ENCODE measurements at places on chromosomes 1 and 21.

DNA sequence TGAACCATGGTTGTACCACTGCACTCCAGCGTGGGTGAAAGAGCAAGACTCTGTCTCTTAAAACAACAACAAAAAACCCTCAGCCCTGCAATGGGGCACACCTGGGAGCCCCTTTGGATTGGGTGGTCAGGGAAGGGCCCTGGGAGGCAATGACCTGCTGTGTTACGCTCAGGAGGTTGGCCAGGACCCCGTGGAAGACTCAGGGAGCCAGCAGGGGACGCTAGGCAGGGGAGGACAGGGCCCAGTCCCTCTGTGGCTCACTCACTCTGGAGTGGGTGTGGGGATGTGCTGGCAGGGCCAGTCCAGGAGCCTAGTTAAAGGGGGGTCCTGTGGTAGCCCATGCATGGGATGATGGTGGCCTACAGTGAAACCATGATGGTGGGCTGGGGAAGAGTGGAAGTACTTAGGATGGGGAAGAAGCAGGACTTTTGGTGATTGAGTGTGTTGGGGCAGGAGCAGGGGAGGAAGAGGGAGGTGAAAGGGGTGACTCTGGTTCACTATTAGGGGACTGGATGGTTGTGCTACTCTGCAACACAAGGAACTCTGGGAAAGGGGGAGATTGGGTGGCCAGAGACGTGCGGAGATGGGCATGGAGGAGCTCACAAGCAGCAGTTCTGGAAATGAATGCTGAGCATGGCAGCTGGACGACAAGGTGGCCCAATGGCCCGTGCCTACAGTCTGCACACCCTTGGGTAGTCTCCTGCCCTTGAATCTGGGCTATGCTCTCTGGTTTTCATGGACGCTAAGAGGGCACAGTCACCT, 56.3 kb upstream of the FAM20B start:
- no peak for DNase-seq

DNA sequence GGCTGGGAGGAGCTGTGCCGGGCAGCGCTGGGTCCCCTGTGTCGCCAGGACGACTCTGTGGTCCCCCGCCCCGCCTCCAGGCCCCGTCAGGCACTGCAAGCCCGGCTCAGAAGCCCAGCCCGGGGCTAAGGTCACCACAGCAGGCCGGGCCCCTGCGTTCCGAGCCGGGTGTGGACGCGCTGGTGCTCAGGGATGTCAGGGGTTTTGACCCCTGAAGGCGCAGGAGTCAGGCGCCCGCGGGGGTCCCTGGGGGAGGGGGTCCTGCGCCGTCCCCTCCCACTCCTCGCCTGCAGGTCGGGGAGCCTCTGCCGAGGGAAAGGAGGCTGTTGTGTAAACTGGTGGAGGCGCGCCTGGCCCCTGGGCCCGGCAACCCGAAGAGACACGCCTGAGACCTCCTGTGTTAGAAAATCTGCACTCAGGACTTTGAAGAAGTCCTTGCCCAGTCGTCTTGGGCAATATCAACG, 23.7 kb upstream of the TMEM54 start:
- DNase-seq: no peak

DNA sequence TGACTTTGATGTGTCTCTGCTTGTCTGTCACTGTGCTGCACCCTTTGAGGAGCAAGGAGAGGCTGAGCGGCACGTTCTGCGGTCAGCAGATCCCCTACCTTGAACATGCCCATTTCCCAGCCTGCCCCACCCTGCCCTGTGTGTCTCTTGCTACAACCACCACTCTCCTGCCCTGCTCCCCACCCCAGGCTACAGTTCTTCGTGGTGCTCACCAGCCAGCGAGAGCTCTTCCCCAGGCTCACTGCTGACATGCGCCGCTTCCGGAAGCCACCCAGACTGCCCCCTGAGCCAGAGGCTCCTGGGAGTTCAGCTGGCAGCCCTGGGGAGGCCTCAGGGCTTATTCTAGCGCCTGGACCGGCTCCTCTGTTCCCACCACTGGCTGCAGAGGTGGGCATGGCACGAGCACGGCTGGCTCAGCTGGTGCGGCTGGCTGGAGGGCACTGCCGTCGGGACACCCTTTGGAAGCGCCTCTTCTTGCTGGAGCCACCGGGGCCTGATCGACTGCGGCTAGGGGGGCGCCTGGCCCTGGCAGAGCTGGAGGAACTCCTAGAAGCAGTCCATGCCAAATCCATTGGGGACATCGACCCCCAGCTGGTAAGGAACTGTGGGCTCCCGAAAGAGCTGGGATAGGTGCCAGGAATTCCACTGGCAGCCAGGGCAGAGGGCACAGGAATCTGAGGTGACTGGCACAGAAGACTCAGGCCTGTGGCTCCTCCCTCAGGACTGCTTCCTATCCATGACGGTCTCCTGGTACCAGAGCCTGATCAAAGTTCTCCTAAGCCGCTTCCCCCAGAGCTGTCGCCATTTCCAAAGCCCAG, 5.6 kb downstream of the HYI start:
- DNase-seq: no peak

GRCh38 chr1:21593231-21593630, 75.9 kb downstream of the RAP1GAP start:
- DNase-seq: no peak

DNA sequence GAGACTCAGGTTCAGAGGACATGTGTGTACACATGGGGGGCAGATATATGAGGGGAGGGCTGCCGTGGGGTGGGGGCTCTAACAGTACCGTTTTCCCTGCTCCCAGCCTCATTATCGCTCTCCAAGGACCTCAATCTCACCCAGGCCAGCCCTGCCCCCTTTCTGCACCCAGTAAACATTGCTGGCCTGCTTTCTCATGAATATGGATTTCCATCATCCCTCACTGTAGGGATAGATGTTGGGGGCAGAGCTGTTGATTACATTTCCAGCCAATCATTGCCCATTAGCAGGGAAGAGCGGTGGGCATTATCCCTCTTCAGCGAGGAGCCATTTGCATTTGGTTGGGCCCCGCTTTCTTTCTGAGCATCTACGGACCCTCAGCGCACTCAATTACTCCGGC, 273.8 kb downstream of the RPS6KC1 start:
- DNase-seq: no peak

GRCh38 chr1:197595304-197595904, 179.9 kb downstream of the DENND1B start:
- no peak for DNase-seq

DNA sequence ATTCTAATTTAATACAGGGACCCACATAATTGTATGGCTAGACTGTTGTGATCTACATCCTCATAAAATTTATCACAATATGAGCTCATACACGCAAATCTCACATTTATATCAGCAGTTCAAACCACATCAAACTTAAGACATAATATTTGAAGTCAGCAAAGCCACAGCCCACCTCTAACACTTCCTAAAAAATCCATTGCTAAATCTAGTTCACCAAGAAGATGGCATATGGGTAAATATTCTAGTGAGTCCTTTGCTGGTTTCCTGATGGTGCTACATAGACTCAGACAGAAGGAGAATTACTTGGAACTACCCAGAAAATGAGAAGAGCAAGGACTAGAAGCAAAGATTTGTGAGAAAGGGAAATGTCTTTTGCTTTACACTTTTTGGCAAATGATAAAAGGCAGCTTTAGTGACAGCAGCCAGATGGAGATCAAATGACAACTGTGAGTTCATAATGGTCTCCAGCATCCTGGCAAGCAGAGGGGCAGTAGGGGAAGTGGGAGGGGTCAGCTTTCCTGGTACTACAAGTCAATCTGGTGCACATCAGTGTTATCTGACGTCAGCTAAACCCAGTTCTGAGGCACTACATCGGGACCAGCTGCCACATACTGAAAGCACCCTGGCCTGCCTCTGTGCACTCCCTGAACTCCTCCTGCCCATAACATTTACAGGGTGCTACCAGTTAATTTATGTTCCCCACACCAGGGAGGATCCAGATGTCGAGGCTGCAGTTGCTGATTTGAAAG, 10.6 kb upstream of the GADD45A start:
- no peak for DNase-seq

- peak; percentile 33 for DNase-seq
Observed at GRCh38 chr1:35544976-35545375, 12.2 kb downstream of the KIAA0319L start.

- DNase-seq: no peak
Observed at GRCh38 chr1:177884479-177885021, 85.3 kb downstream of the SEC16B start.

GRCh38 chr1:75614399-75614756, 3.5 kb upstream of the SLC44A5 start:
- DNase-seq: no peak

- DNase-seq: no peak
Observed at GRCh38 chr1:160101717-160102522, 3.5 kb upstream of the IGSF8 start.

DNA sequence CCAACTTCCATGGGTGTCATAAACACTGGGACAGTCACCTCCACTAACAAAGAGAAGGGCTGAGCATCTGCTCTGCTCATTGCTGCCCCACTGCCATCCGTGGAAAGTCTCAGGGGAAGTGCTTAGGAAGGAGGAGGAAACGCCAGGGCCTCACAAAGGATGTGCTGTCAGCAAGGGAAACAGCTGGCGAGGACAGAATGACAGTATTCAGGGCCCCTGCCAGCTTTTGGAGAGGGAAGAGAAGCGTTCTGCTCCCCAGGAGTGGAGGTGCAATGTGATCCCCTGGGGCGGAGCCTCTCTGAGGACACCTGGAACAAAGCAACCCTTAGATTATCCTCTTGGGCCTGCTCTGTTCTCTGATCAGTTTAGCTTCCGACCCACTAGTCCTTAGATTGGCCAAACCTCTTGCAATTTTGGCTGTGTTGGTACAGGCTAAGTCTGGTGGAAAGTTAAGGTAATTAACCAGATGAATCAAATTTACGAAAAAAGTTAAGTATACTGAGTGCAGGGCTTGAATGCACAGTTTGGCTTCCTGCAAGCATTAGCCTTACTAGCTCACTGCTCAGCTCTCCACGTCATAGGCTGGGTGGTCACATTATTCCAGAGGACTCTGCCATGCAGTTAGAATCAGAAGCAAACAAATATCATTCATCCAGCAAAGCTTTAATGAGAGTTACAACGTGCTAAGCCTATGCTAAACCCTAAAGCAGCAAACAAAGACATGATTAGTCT, 170.2 kb upstream of the NFIA start:
- DNase-seq: no peak

DNA sequence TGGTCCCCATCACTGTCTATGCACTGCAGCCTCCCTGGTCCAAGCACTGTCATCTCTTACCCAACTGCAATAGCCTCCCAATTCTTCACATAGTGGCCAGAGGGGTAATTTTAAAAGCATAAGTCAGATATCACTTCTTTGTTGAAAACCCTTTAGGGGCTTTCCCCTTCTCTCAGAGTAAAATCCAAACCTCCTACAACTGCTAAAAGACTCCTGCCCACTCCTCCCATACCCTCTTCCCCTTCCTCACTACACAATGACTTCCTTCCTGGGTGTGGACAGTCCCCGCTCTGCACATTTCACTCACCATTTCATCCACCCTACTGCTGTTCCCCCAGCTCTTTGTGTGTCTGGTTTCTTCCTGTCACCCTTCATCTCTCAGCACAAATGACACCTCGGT, 8.3 kb downstream of the MCOLN2 start:
- DNase-seq: no peak

DNA sequence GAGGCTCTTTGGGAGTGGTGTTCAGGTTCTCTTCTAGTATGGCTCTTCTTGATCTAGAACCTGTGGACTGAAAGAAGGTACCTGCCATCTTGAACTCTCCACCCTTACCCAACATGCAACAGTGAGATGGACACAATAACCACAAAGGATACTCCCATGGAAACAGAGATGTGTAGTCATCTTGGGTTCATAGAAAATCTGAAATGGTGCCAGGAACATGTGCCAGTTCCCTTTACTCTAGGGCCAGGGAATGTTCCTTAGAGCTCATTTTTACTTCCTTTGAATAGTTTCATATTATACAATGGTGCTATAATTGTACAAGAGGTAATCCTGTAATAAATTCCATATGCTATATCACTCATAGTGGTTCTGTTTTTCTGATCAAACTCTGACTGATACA, 13.2 kb upstream of the SCYL3 start:
- no peak for DNase-seq

GRCh38 chr1:102531036-102531435, 534.3 kb upstream of the OLFM3 start:
- DNase-seq: no peak

- no peak for DNase-seq
Observed at GRCh38 chr1:10663678-10664035, 132.8 kb downstream of the CASZ1 start.

GRCh38 chr1:109208836-109209463, 4.8 kb upstream of the SARS1 start:
- no peak for DNase-seq

DNA sequence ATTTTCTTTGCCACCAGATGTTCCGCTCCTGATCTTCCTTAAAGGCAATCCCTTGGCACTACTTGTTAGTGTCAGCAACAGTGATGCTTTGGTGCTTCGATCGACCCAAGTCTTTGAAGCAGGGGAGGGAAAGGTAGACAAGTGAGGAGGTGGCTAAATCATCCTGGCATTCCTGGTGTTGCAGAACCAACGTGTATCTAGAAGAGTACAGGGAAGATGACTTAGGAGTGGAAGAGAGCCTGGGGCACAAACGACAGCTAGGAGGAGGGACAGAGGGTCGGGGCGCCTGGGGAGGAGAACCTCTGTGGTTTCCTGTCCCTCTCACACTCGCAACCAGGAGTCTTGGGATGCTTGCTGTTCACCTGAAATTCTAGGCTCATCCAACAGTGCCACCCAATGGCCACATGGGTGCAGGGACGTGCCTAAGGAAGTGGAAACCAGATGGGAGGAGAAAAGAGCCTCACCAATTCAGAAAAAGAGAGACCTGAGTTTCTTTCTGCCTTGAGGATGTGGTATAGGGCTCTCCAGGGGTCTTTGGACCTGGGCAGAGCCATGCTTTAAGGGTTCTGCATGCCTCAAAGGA, 9.5 kb upstream of the KCNA2 start:
- no peak for DNase-seq

DNA sequence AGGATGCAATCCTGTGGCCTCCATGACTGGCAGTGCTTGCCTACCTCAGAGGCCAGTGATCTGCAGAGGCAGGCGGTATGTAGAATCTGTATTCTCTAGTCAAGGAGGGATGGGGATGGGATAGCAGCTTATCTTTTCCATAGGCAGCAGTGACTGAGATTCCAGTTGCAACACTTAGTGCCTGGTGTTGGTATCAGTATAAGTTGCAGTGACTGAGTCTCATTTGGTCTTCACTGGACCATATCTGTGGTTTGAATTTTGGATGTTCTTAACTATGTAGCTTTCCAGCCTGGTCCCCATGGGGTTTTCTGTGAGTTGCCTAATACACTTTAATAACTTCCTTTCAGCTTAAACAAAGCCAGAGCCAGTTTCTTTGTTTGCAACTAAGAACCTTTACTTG, 16.5 kb downstream of the DYRK1A start:
- DNase-seq: no peak

DNA sequence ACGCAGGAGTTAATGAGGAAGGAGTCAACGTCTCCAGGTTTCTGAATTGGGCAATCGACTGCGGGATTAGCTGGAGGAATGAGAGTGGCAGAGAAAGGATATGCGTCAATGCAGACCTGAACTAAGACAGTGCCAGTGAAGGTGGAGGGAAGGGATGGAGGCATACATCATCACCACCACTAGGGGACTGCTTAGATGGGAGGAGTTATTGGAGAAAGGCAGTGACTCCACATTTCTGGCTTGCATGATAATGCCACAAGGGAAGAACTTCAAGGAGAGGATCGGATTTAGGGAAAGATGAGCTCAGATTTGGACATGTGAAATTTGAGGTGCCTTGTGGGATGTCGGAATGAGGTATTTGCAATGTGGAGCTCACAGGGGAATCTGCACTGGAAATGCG, 17.5 kb downstream of the VASH2 start:
- no peak for DNase-seq

GRCh38 chr1:187985145-187985896, 1156.6 kb downstream of the PLA2G4A start:
- DNase-seq: no peak
